ENCODE measurements at places on chromosomes 6 and 20.

- DNase-seq: no peak
Measured at GRCh38 chr20:4795394-4795793, 73.7 kb downstream of the PRND start.

DNA sequence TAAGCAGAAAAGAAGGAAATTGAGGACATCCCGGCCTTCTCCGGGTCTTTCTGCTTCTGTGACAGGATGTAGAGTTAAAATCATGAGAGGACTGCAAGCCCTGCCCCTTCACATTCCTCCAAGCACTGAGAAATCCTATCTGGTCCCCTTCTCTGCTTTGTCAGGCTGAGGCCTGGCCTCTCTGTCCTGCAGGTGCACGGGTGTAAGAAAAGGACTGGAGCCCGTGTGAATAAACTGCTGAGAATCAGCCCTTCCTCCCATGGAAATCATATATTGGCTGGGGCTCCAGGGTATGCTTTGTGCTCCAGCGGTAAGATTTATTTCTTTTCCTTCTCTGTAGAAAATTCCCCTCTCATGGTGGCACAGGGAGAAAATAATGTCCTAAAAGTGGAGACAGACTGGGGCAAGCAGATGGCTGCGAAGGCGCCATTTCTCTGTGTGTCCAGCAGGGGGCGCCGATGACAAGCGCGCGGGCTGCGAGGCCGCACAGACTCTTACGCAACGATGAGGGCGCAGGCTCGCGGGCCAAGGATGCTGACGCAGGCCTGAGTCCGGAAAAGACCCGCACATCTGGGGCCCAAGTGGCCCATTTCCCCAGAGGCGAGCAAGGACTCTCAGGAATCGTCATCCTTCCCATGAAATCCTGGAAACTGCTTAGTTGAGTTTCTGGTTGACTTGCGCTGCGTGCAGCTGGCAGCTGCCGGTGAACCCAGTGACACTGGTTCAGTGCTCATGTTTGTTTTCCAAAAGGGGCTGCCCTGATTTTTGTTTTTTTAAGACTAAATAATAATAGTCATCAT is 258.6 kb downstream of the ADGB start:
- DNase-seq: peak; percentile 92

DNA sequence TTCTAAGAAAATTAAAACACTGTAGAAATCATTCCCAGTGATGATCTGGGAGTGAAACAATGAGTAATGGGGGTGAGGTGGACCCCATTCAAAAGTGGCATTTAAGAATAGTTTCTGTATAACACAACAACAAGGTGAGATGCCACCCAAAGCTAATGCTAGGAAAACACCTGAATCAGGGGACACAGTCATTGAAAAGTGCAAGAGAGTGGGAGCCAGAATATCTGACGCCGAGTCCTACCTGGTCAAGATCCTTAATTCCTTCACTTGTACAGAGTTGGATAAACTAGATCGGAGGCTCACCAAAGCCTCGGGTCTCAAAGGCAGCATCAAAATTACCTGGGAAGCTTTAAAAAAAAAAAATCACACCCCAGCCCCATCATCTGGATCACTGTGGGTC is 17.7 kb downstream of the TNFRSF21 start:
- DNase-seq: no peak

DNA sequence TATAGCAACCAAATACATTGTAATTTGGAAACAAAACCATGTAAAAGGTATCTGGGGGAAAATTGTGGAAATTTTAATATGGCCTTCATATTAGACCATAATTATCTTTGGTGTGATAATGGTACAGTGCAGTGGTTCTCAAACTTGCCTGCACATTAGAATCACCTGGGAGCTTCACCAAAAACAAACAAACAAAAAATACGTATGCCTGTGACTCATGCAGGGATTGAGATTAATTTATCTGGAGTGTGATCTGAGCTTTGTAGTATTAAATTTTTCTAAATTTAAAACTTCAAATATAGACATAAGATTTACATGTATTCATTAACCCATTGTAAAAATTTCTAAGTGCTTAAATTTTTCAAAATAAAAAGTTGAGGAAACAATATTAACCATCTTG is 31.5 kb downstream of the ARHGAP18 start:
- DNase-seq: no peak

DNA sequence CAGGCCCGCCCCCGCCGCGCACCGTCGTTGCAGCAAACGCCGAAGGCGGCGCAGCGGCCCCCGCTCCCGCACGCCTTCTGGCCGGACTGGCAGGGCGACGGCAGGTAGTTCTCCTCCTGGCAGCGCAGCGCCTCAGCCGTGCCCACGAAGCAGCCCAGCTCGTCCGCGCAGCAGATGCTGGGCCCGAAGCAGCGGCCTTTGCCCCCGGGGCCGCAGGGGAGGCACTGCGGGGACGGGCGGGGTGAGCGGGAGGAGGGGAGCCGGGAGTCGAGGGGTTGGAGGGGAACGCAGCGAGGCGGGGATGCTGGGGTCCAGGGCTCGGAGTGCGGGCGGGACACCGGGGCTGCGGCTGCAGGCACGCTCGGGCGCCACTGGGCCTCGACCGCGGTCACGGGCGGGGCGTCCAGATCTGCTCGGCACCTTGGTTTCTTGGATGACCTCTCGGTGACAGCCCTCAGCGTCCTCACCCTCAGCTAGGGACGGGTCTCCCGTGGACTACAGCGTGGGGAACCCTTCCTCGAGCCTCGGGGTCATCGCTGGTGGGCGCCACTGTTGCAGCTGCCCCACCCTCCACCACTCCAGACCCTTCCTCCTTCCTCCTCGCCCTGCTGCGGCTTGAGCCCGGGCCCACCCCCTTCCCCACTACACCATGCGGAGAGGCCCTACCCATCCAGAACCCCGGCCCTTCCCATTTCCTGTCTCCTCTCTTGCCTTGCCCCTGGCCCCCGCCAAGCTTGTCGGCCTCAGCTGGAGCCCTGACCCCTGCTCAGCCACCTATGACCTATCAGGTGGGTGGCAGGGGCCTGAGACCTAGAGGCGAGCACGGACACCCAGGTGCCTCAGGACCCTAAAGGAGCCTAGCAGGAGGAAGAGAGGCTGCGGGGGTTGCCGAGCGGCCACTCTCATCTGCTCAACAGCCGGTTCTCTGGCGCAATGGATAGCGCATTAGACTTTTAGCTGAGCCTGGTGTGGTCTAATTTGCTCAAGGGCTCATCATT is 1.3 kb downstream of the AVP start:
- DNase-seq: no peak

GRCh38 chr20:44930517-44931168 is 20.8 kb downstream of the PABPC1L start:
- DNase-seq: no peak

- DNase-seq: no peak
Measured at GRCh38 chr6:1787894-1788293, 178.2 kb downstream of the FOXC1 start.

DNA sequence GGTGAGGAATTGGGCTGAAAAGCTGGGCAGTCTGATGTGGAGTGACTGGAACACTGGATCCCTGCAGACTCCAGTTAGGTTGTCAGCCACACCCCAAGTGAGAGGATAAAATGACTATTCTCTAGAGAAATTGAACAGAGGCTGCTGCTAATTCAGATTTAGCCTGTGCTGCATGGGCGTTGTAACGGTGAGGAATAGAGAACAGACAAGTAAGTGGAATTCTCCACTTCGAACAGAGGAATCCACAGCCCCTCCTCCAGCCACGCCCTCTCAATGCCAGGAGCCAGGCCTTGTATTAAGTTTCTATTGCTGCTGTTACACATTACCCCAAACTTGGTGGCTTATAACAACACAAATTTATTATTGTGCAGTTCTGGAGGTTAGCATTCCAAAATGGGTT is 109.3 kb downstream of the CFAP61 start:
- no peak for DNase-seq

DNA sequence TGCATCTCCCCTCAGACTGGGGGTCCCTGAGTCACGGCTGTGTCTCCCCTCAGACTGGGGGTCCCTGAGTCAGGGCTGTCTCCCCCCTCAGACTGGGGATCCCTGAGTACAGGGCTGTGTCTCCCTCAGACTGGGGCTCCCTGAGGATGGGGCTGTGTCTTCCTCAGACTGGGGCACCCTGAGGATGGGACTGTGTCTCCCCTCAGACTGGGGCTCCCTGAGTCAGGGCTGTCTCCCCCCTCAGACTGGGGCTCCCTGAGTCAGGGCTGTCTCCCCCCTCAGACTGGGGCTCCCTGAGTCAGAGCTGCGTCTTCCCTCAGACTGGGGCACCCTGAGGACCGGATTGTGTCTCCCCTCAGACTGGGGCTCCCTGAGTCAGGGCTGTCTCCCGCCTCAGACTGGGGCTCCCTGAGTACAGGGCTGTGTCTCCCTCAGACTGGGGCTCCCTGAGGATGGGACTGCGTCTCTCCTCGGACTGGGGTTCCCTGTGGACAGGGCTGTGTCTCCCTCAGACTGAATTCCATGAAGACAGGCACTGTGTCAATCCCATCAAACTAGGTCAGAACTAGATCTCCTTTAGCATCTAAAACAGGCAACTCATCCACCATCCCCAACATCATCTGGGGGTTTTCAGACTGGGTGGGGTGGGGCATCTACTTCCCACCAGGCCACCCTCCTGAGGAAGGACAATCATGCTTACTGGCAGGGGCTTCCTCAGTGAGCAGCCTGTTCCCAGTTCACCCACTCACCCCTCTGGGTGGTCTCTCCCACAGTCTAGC is 60.7 kb downstream of the MRPL14 start:
- no peak for DNase-seq

DNA sequence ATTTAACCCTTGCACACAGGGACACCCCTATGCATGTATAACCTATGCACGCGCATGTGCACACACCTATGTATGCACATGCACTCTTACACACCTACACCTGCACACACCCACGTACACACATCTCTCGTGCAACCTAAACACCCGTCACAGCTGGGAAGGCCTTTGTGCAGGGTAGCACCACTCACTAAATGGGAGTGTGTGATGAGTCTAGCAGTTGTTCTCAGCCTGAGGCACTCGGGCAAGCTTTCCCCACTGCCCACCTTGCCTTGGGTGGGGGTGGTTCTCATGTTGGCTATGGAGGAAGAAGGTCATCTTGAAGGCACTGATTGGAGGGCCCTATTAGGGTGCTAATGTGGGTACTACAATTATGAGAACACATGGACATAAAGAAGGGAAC is 85.8 kb downstream of the DLL1 start:
- peak; percentile 41 for DNase-seq

DNA sequence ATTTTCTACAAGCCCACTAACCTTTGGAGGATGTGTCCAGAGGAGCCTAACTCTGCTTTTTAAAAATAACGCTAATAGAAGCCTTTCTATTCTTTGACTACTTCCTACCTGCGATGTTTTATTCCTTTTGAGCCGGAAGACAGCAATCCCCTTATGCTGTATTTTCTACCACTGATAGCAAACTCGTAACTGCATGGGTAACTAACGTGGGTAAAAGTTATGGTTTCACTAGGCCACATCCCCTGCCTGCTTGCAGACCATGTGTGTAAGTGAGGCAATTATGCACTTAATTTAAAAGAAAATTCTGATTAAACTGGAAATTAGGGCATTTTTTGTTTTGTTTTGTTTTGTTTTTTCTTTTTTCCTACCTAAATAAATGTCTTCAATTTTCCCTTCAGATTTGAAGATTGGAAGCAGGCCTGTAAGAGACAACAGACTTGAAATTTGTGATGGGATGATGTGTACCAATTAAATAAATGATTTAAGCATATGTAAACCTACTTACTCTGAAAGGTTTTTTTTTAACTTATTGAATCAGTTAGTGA is 931 bp downstream of the UFL1 start:
- no peak for DNase-seq

- no peak for DNase-seq
Measured at GRCh38 chr6:159089909-159090308, 45.1 kb upstream of the TAGAP start.

GRCh38 chr20:32063695-32064094 is 11.7 kb downstream of the HCK start:
- DNase-seq: no peak

- no peak for DNase-seq
Measured at GRCh38 chr6:148107911-148108310, 234.7 kb upstream of the SASH1 start.

DNA sequence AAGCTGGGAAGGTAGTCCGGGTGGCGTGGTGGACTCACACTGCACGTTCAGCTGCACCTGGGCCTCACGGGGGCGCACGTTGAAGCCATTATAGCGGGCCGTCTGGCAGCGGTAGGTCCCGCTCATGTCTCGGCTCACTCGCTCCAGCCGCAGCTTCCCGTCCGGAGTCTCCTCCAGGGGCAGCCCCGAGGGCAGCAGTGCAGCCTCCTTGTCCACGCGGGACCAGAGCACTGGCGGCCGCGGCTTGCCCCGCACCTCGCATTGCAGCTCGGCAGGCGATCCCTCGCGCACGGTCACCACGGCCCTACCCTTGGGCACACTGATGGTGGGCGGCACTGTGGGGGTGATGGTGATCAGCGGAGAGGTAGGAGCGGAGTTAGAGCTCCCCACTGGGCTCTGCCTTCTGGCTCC is 47.6 kb downstream of the MDGA1 start:
- DNase-seq: no peak

DNA sequence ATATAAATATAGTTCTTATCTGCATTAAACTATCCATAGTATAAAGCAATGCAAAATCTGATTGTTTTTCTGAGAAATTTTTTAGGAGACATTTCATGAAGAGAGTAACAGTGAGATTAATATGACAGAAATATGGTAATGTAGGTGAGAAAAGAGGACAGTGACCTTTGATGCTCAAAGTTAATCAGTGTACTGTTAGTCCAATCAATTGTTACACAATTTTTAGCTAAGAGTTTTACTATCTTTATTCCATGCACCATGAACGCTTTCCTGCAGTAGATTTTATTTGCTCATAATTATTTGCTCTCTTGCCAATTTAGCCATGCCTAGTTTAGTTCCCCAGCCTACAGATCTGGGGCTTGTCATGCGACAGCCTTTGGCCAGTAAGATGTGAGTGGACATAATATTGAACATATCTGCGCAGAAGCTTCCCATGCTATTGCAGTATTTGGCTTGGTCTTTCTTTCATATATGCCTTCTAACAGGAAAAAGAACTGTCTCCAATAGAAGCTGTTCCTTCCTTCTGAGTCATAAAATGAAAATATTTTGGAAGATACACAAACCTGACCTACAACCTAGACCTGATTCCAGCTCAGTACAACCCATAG is 38.7 kb downstream of the FKBP1C start:
- no peak for DNase-seq

GRCh38 chr20:53606364-53606985 is 12.8 kb upstream of the ZNF217 start:
- no peak for DNase-seq

DNA sequence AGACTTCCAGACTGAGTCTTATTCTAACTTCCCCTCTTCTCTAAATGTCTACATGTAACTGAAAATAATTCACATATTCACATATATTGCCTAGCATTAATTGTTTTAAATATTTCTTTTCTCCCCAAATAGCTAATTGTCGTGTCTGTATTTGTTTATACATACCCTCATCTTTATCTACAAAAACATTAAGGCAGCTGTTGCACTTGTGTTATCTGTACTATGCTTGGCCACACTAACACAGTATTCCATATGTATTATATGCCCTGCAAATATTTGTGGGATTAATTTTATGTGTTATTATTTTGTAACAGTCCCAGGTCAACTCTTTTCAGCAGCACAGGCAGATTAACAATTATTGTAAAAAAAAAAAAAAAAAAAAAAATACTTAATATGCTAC is 11.7 kb downstream of the HDAC2 start:
- no peak for DNase-seq

GRCh38 chr20:22805219-22805618 is 220.8 kb upstream of the FOXA2 start:
- no peak for DNase-seq
